ENCODE measurements at places on chromosomes 11 and 22. TPM values are rescaled to one million over a fixed set of nuclear protein-coding genes. Genes with fewer than 3 reads are reported as not detected.

The SORL1 gene
- 4.9 TPM for total RNA-seq

The HPX gene
- 0.35 TPM for total RNA-seq

The BIK gene
- total RNA-seq, result 0.50 TPM

The KCNE3 gene
- not detected for total RNA-seq

The RAG1 gene
- total RNA-seq, result 0.17 TPM

The OVCH2 gene
- total RNA-seq, result not detected

The OR6A2 gene
- not detected for total RNA-seq

The MMP12 gene
- not detected for total RNA-seq

The JAML gene
- not detected for total RNA-seq

The GNG3 gene
- not detected for total RNA-seq

The NLRP14 gene
- total RNA-seq, result not detected

The TSKU gene
- total RNA-seq, result 33.8 TPM

The SSH3 gene
- total RNA-seq, result 2.2 TPM

The CDON gene
- 1.7 TPM for total RNA-seq

The C22orf15 gene
- total RNA-seq, result 1.1 TPM

Measured in HT1080 (cell line).